NCI-H2171 (cell line): ENCODE measurements at places on chromosomes 16 and 17.

DNA sequence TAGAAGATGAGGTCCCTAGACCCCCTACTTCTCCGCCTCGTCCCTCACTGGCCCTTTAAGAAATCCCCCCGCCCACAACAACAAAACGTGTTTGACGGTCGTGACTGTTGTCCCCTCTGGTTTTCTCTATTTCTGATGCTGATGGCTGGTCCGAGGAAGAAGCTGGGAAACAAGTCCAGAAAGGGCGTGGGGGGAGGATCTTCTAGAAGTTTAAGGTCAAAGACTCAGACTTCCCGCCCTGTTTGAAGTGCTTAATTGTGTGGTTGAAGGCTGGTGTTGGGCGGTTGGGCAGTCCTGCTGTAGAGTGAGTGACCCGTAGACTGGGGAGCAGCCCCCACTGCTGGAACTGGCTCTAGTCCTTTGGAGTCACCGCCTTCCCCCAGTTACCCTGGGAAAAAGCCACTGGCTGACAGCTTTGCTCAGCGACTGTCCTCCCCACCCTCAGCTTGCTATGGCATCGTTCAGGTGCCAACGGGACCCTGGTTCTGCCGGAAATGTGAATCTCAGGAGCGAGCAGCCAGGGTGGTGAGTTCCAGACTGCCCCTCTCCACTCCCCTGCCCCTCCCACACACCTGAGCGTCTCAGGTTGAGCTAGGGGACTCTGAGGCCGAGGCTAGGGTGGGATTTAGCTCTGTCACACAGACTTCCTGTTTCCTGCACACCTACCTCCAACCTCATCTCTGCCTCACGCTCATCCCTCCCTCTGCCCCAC, 1.6 kb downstream of the MLLT6 start:
- no peak for DNase-seq

DNA sequence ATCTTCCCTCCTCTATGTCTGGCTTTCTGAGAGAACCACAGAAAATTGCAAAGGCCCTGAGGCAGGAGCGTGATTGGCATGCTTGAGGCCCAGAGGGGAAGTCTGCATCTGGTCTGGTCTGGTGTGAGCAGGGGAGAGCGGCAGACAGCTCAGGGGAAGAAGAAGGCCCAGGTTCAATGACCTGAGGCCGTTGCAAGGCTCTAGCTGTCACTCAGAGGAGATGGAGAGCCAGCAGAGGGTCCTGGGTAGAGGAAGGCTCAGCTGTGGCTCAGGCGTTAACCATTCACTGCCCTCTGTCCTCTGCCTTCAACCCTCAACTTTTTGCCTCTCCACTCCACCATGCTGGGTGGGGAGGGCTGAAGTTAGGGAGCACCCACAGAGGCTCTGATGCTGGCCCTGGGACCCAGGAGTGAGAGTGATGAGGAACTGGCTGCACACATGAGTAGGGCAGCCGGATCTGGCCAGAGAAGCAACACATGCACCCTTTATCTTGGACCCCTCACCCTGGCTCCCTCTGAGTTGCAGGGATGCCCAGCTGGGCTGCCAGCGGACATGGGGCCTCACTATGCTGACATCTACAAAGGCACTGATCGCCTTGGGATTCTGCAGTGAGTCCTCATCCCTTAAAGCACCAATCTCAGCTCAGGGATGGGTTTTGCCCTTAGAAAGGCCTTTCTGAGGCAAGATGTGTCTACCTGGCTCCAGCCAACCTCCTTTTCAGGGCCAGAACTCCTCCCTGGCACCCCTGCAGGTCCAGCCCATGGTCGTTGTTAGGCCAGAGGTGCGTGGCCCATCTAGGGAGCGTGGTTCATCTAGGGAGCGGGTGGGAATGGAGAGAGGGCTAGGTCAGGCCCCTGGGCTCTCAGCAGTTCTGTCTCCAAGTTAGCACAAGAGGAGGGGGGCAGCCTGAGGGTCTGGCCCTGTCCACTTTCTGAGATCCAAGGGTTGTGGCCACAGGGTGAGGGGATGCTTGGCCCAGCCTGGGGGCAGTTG, 7.7 kb upstream of the KRTAP17-1 start:
- no peak for DNase-seq

- DNase-seq, result no peak
Observed at GRCh38 chr17:59863616-59864015, 29.1 kb downstream of the TUBD1 start.

DNA sequence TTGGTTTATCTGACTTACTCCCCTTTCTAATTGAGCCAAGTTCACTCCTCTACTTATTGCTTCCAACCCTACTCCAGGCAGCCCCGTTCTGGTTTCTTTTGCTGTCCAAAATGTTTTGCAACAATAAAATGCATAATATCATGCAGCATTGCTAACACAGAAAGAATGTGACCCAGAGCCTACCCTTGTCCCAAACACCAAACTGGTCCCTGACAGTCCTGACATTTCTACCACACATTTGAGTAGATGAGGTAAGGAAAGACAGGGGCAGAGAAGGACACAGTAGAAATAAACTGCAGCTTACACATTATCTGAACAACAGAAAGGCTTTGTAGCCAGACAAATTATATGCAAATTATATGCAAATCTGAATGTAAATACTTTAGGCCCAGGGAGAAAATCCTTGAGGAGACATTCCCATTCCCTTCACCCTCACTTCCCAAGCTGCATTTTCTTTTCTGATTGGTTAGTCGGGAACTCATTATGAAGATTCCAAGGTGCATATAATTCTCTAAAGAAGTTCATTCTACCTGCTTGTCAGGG, 31.6 kb downstream of the SOX9 start:
- no peak for DNase-seq

DNA sequence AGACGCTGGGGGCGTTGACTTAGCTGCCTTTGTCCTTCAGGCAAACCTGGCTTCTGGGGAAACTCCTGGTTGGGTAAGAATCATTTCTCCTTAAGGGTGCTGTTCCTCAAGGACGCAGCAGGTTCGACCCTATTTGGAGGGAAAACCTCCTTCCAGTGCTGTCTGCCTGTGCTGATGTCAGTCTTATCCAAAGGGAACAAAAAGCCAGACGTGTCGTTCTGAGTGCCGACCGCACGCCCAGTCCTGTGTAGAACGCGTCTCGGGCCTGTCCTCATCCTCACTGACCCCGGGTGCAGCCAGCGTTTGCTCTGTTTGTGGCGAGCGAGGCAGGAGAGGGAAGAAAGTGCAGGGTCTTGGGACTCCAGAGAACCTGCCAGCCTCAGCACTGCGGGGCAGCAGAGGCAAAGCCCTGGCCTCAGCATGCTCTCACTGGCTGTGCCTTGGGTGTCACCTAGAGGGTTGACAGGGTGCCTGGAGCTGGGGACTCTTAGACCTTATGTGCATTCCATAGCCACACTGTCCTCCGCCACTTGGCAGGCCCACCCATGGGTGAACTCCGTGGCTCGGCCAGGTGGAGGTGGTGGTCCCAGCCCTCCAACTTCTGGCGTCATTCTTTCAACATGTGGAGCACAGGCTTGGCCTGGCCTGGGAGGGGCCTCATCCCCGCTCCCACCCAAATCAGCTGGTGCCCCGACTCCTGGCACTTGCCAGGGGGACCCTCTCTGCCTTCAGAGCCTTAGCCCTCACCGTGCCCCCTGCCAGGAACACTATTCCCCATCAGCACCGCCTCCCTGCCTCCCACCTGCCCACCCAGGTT, 6.0 kb downstream of the SNN start:
- DNase-seq, result no peak

DNA sequence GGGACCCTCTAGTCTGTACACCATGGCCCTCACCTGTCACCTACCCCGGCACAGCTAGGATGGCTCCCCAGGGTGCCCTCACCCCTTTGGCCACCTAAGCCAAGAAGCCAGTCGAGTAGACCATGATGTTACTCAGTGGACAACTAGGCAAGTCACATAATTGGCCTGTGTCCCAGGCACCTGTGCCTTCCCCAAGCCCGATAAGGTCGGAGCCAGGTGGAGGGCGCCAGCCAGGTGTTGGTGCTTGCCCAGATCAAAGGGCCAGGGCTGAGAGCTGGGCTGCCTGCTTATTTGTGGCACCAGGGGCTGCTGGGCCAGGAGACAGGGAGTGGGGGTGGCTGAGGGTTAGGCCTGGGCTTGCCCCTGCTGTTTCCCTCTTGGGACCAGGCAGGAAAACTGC, 16.8 kb downstream of the SPNS2 start:
- no peak for DNase-seq
